ENCODE measurements at places on chromosomes 4 and X.
A peak's percentile ranks its signal among the peaks of the same experiment; 100 is the strongest.

DNA sequence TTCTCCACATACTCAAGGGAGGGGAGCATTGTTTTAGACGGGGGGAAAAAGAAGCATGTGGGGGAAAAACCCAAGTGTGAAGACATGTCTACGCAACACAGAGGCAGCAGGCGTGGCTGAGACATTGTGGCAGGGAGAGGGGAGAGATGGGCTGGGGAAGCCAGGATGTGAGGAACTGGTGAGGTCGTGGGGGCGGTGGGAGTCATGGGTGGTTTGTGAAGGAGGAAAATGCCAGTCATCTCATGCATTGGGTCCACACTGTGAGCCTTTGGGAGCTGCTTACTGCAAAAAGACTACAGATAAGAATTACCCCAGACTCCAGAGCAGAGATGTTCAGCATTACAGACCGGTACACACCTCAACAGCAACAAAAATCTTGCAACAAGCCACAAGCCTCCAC lies 2.1 kb downstream of the JAKMIP1 start:
- peaks cover 14% of the 10 kb centered on the region for H3K4me1 ChIP-seq

GRCh38 chrX:133090236-133090809 lies 6.6 kb downstream of the USP26 start:
- DNase-seq, result no peak
- H3K27ac ChIP-seq, result no peak overlapping the region
- no peak overlapping the region for H3K4me3 ChIP-seq
- no peaks in the 10 kb centered on the region for H3K4me1 ChIP-seq

GRCh38 chr4:135244056-135244455 lies 1042.5 kb upstream of the PABPC4L start:
- H3K27ac ChIP-seq, result no peak overlapping the region
- H3K36me3 ChIP-seq, result no peaks in the 10 kb centered on the region
- no peaks in the 10 kb centered on the region for H3K4me1 ChIP-seq
- H3K4me3 ChIP-seq, result no peak overlapping the region
- DNase-seq, result no peak
- no peaks in the 10 kb centered on the region for H3K27me3 ChIP-seq

DNA sequence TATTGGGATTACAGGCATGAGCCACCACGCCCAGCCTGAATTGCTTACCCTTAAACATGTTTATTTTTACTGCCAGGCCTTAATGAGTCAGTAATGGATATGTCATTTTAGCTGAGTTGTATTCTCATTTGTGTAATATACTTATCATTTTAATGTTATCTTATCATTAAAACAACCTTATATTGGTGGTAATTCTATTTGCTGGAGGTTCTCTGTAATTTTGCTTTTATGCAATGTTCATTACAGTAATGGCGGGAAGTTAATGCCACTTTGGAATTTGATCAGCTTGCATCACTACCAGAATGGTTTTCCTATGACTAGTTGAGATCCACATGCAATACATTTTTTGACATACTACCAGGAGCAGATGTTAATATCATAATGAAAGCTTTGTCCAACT lies 6.3 kb upstream of the PGAM4 start:
- no peaks in the 10 kb centered on the region for H3K36me3 ChIP-seq
- H3K4me1 ChIP-seq, result no peaks in the 10 kb centered on the region
- H3K27ac ChIP-seq, result no peak overlapping the region

DNA sequence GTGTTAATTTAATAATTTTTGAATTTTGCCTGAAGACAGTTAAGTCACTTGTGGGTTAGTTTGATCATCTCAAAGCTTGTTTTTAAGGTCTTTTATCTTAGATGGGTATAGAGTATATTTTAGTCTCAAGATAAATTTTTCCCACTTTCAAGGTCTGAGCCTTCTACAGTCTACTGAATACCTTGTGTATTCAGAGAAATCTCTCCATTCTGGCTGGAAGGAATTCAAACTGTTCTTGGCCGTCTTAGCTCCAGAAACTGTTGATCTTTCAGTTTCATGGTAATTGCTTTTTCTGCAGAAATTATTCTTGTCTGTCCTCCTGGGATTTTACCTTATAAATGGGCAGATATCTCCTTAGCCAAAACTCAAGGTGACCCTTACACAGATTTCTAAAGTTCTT lies 97.9 kb downstream of the GC start:
- no peak overlapping the region for H3K27ac ChIP-seq
- no peaks in the 10 kb centered on the region for H3K27me3 ChIP-seq
- DNase-seq, result no peak
- H3K4me3 ChIP-seq, result no peak overlapping the region
- no peaks in the 10 kb centered on the region for H3K36me3 ChIP-seq

DNA sequence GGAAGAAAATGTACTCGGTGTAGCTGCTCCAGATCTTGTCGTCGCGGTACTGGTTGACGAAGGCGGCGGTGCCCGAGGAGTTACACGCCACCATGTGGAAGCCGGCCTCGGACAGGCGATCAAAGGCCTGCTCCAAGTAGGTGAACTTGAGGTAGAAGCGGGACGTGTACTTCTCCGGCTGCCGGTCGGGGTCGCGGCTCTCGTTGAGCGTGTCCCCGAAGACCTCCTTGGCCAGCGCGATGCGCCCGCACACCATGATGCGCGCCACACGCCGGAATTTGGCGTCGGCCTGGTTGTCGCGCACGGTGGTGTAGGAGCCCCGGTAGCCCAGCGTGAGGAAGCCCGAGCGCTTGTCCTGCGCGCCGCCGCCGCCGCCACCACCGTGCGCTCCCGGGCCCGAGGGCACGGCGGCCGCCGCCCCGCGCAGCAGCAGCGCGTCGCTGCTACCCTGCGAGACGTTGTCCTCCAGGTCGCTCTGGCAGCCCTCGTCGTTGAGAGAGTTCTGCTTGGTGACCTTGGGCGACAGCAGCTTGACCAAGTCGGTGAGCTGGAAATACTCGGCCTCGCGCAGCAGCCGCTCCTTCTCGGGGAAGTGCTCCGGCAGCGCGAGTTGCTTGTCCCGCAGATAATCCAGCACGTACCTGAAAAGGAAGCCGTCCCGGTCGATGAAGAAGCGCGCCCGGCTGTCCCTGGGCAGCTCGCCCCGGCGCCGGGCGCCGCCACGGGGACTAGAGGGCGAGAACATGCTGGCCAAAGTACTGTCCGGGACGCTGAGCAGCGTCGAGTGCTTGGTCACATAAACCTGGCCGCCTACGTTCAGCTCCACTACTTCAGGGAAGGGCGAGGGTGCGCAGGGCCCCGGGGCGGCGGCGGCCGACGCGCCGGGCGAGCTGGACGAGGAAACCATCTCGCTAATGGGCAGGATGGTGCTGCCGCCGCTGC lies 775 bp downstream of the KCTD8 start:
- no peaks in the 10 kb centered on the region for H3K36me3 ChIP-seq
- peak overlapping the region; percentile 60 for H3K27ac ChIP-seq
- DNase-seq, result no peak
- no peaks in the 10 kb centered on the region for H3K4me1 ChIP-seq

DNA sequence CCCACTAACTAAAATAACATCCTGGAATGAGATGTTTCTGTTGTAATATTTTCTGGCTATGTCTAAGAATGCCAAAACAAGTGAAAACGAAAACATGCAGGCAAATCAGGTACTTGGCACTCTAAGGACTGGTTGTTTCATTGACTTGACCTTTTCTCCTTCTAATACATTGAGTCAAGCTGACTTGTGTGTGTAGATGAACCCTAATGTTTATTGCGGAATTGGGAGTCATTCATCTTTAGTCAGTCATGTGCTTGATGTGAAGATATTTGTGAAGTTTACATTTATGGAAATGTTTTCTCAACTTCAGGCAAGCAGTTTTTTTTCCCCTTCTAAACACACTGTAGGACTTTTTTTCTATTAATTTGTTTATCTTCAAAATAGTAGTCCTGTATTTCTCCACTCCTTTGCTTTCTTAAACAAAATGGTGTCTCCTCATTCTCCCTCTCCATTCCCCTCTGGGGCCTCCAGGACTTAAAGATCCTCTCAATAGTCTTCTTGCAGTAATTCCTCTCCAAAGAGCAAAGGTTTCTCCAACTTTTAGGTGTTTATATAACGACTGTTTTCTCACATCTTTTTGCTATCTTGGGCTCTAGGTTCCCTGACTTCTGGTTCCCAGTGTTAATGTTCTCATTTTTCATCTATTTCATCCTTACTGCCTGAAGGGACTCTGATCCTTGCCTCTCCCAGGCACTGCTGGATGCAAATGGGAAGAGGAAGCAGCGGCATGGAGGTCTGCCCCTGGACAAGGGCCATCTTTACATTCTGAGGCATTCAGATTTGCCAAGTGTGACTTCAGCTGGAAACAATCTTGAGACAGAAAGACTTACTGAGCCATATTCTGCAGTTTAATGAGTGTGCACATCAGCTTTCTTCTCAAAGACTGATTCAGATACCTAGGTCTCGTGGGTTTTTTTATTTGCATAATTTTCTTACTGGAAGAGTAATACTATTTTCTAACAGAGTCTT lies 166.4 kb downstream of the ARHGAP6 start:
- H3K36me3 ChIP-seq, result no peaks in the 10 kb centered on the region
- no peak for DNase-seq
- no peak overlapping the region for H3K4me3 ChIP-seq
- no peaks in the 10 kb centered on the region for H3K27me3 ChIP-seq
- H3K27ac ChIP-seq, result no peak overlapping the region

DNA sequence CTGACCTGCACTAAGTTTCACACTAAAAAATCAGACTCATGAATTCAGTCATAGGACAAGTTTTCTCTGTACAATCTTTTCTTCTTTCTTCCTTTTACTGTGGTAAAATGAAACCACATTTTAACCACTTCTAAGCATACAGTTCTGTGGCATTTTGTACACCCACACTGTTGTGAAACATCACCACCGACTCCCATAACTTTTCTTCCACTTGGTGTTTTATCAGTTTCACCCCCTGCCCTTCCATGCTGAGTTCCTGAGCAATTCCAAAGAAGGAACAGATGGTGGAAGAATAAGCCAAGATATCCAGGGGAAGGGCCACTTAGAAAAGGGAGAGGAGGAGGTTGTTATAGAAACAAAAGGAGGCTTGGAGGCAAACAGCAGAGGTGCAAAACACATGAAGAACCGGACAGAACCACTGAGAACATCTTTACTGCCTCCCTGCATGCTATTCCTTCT lies 22.6 kb downstream of the SLC25A4 start:
- H3K4me3 ChIP-seq, result no peak overlapping the region
- no peak overlapping the region for H3K27ac ChIP-seq
- H3K4me1 ChIP-seq, result peaks cover 8% of the 10 kb centered on the region
- DNase-seq, result no peak
- no peaks in the 10 kb centered on the region for H3K27me3 ChIP-seq
- H3K36me3 ChIP-seq, result peaks cover 87% of the 10 kb centered on the region

- DNase-seq, result no peak
- H3K27me3 ChIP-seq, result no peaks in the 10 kb centered on the region
These were observed 142.8 kb downstream of the MOSPD2 start for GRCh38 chrX:15016051-15016450.

DNA sequence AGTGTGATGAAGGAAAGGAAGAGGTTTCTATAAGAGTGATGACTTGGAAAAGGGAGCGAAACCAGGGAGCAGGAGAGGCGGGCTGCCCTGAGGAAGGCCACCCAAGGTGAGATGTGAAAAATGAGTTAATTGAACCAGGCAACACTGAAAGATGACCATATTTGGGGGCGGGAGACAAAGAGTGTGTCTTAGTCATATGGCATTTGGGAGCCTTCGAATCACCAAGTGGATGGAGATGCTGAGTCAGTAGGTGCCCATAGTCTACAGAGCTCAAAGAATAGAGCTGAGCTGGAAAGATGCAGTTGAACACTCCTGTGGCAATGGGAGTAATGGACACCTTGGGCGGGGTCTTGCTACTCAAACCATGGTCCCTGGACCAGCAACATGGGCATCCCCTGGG lies 8.3 kb upstream of the TLR8 start:
- H3K36me3 ChIP-seq, result no peaks in the 10 kb centered on the region
- no peak for DNase-seq
- no peak overlapping the region for H3K4me3 ChIP-seq
- H3K4me1 ChIP-seq, result no peaks in the 10 kb centered on the region

GRCh38 chr4:84439996-84440395 lies 59.1 kb downstream of the NKX6-1 start:
- H3K36me3 ChIP-seq, result no peaks in the 10 kb centered on the region
- H3K27ac ChIP-seq, result no peak overlapping the region
- no peaks in the 10 kb centered on the region for H3K4me1 ChIP-seq
- no peak overlapping the region for H3K4me3 ChIP-seq

DNA sequence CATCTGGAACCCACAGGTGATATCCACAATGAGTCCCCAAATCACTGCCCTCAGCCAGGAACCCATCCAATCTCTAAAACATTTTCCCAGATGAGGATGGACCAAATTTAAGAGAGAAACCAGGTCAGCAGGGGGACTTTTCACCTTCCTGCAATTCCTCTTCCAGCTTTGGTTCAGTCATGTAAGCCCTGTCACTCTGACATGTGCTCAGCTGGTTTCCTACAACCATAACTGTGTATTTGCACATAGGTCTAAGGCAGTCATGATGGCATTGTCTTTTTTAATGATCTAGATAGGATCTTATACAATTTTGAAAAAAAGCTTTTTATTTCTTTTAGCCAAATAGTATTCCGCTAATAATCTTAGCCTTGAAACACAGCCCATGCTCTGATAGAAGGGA lies 6.5 kb downstream of the CXXC4 start:
- H3K36me3 ChIP-seq, result no peaks in the 10 kb centered on the region
- no peaks in the 10 kb centered on the region for H3K27me3 ChIP-seq
- H3K4me1 ChIP-seq, result no peaks in the 10 kb centered on the region
- H3K4me3 ChIP-seq, result no peak overlapping the region

DNA sequence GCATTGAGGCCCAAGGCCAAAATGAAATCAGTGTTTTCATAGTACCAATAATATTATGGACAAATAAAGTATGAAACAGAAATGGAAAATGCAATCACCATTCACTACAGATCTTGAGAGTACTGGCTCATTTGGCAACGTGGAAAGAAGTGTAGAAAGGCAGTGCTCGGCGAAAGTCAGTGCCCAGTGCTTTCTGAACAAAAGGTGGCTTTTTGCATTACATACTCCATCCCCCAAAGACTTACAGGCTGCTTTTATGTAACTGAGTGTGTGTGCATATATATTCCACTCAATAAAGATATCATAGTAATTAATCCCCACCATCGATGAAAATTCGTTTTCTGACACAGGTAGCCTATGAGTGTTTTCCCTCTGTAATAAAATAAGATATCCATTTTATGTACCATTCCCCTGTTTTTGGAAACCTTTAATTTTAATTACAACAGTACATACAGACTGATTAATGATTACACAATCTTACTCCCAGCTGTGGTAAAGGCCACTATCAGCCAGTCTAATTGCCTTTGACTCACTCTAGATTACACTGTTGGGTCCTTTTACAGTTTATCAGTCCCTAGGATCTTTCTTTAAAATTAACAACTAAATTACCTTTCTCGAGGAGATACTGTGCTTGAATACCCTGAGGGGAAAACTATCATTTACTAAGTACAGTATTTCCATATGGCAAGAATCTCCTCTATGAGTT lies 65.9 kb downstream of the MAD2L1 start:
- H3K27ac ChIP-seq, result no peak overlapping the region
- H3K27me3 ChIP-seq, result no peaks in the 10 kb centered on the region
- no peaks in the 10 kb centered on the region for H3K36me3 ChIP-seq
- DNase-seq, result no peak
- H3K4me3 ChIP-seq, result no peak overlapping the region
- no peaks in the 10 kb centered on the region for H3K4me1 ChIP-seq

GRCh38 chr4:185210102-185210981 lies 944 bp downstream of the SNX25 start:
- DNase-seq, result no peak
- H3K27ac ChIP-seq, result peak overlapping the region; percentile 93
- no peaks in the 10 kb centered on the region for H3K36me3 ChIP-seq
- peaks cover 29% of the 10 kb centered on the region for H3K4me1 ChIP-seq
- H3K27me3 ChIP-seq, result no peaks in the 10 kb centered on the region
- H3K4me3 ChIP-seq, result peak overlapping the region; percentile 82

- no peaks in the 10 kb centered on the region for H3K4me1 ChIP-seq
- H3K27me3 ChIP-seq, result no peaks in the 10 kb centered on the region
- H3K36me3 ChIP-seq, result no peaks in the 10 kb centered on the region
- H3K27ac ChIP-seq, result no peak overlapping the region
- no peak for DNase-seq
- no peak overlapping the region for H3K4me3 ChIP-seq
These were observed 26.4 kb upstream of the TTC29 start for GRCh38 chr4:146972036-146972435.
